ENCODE measurements at places on chromosomes 16 and 17.

DNA sequence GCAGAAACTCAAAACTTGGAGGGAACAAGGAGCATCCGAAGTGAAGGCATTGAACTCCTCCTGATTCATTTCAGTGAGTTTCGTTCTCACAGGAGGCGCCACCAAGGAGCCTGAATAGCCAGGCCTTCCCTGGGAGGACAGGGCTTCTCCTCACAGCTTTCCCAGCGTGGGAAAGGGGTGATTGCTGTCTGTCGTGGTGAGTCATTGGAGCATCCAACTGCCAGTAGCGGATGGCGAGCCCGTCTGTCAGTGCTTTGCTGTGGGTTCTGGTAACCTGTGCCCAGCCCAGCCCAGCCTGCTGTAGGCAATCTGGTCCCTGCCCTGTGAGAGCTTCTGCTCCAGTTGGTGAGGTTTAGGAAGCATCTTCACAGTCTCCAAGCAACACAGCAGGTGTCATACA is 28.3 kb downstream of the PLCD3 start:
- DNase-seq, result no peak

DNA sequence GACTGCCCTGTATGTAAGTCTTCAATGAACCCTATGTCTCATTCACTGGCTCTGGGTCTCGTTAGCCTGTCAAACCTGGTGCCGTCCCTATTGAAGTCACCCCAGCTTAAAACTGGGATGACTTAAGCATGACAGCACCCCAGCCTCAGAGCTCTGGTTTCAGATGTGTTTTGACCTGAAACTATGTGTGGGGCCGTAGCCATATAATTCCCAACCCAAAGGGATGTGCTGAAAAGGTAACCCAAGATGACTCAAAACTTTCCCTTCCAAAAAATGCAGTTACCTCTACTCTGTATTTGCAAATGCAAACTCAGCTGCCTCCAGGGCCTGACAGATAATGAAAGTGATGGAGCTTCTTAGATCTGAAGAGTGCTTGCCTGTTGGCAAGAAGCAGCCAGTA is 478.3 kb upstream of the ERCC4 start:
- DNase-seq, result no peak

DNA sequence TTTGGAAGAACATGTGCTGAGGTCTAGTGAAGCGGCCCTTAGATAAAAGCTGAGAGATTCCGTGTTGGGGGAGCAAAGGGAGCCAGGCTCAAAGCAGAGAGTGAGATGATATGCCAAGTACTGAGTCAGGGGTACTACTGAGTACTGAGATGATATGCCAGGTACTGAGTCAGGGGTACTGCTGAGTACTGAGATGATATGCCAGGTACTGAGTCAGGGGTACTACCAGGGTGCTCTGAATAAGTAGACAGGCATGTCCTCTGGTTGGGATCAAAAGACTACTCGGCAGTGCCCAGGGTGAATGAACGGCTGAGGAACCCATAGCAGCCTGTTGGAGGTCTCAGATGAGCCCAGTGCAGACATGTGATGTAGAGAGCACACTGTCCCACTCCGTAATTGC is 239.0 kb downstream of the SOX9 start:
- DNase-seq, result no peak

GRCh38 chr16:28326881-28327610 is 34.7 kb downstream of the SBK1 start:
- DNase-seq, result no peak

DNA sequence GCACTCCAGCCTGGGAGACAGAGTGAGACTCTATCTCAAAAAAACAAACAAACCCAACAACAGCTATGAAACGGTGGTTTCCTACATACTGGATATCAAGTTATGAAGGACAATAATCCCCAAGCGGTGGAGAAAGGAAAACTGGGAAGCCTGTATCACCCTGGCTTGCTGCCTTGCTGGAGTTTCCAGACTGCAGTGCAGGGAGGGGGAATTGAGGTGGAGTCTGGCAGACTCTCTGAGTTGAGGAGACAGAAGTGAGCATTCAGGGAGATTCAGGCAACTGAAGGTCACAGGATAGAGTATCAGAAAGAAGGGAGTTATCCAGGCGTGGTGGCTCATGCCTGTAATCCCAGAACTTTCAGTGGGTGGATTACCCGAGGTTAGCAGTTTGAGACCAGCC is 11.9 kb downstream of the QRICH2 start:
- no peak for DNase-seq

DNA sequence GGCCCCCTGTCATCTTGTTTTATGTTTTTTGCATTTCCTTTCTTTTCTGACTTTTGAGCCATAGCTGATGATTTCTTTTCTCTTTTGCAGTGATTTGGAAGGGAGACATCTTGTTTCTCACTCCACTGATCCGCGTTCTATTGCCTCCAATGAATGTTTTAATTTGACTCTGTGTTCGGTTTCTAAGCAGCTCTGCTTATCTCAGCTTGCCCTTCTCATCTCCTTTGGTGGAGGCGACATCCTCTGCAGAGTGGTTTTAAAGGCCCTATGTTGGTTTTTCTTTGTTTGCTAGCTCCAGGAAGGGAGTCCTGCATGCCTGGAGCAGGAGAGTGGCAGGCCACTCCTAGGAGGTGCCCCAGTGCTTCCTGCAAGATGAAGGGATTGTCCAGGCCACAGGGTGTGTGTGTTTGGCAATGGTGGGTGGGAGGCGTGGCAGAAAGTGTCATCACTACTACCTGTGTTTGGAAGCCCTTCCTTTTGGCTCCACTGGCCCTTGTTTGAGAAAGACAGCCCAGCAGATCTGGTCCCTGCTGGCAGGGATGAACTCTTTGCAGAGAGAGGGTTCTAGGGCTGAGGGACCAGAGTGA is 13.6 kb downstream of the SMPD3 start:
- no peak for DNase-seq

GRCh38 chr17:7219229-7219811 is 316 bp downstream of the DLG4 start:
- DNase-seq, result no peak

- no peak for DNase-seq
Measured at GRCh38 chr16:54068212-54068611, 218.4 kb downstream of the IRX3 start.

- no peak for DNase-seq
Measured at GRCh38 chr16:12489357-12489990, 314.2 kb downstream of the CPPED1 start.

- no peak for DNase-seq
Measured at GRCh38 chr17:31321481-31321880, at the start of gene EVI2A. Gene EVI2A (minus strand): TSS chr17:31321622. CDS start chr17:31319013, 2,609 bp downstream.

GRCh38 chr17:58215685-58216084 is 3.4 kb downstream of the MKS1 start:
- DNase-seq, result no peak

- DNase-seq, result no peak
Measured at GRCh38 chr16:30142672-30143346, 19.8 kb upstream of the MAPK3 start.

- DNase-seq, result no peak
Measured at GRCh38 chr17:19287651-19288050, 50.5 kb downstream of the EPN2 start.

- no peak for DNase-seq
Measured at GRCh38 chr17:72412650-72413076, 291.8 kb downstream of the SOX9 start.

DNA sequence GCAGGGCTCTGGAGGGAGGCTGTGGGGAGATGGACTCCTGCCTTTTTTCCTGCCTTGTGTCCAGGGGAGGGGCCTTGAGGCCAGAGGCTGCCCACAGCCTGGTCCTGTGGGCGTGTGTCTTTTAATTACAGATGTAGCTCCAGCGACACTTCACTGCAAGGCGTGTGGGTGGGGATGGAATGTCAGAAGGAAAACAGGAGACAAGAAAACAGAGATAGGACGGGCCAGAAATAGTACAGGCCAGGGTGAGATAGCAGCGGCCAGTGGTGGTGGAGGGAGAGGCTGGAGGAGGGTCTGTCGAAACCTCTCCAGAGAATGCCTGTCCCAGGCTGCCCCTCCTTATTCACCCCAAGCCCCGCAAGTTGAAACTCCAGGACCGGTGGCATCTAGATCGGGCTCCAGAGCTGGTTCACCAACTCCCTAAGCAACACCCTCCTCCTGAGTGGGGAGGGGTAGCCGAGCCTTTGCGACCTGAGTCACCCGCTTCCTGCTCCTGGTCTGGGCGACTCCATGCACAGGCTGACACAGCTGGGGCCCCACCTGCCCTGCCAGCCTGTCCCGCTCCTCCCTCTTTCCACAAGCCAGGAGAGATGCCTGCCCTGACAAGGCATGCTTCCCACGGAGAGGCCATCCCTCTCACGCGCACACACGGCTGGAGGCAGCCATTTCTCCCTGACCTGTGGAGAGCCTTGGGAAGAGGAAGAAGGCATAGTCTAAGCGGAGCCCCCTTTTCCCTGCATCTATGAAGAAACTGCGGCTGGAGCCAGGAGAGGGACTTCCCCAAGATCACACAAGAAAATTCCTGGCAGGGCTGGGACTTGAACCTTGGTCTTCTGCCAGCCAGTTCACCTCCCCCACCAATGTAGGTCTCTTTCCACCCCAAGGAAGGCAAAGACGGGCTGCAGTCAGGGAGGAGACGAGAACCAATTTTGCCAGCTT is 6.6 kb upstream of the JUP start:
- no peak for DNase-seq

All from NCI-H1417 treated with DMSO at 0.1 percent for 48 hours (cell line).